ENCODE measurements at places on chromosomes 6 and 20. TPM values are rescaled to one million over a fixed set of nuclear protein-coding genes. Genes with fewer than 3 reads are reported as not detected.

Gene BNIP5
- not detected for total RNA-seq

Gene GPR6
- not detected for total RNA-seq

Gene TBXT
- 0.25 TPM for total RNA-seq

Gene TRAPPC3L
- total RNA-seq: not detected

Gene GSTA2
- not detected for total RNA-seq
